ENCODE measurements at places on chromosomes 4 and X.

- no peak for DNase-seq
These were observed 8.9 kb downstream of the MTHFD2L start for GRCh38 chr4:74166818-74167217.

DNA sequence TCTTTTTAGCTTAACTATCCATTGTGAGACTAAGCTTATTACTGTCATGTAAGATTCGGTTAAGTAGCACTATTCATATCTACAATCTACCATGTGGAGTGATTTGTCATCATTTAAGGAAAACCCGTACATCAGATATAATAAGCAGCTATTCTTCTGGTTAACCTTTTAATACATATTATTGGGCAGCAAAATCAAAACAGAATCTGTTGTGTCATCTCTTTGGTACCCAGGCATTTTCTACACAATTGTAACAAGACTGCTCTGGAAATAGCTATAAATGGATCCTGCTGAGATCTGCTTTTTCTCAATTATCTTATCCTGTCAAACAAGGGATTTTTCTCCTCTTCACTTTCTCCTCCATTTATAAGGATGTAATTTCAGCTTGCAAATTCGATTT is 521.5 kb upstream of the MAGEB2 start:
- DNase-seq, result no peak

DNA sequence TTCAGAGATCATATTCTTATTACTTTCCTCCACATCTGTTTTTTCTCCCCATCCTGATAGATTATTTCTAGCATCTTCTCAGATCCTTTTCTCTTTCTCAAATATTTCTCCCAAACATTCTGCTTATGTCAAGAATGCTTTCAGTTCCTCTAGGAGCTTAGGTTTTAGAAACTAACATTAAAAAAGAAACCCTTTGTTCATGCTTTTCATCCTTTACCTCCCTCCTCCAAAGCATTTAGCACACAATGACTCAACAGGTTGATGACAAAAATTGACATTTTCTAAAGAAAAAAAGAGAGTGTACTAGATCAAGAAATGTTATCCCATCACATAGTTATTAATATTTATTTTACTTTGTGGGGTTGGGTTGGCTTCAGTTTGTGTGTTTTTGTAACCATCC is 16.5 kb upstream of the ALB start:
- DNase-seq, result no peak

- DNase-seq, result peak; percentile 52
These were observed 1.9 kb downstream of the UBL4A start for GRCh38 chrX:154484255-154485149.

GRCh38 chr4:57550198-57550597 is 440.0 kb upstream of the IGFBP7 start:
- no peak for DNase-seq

DNA sequence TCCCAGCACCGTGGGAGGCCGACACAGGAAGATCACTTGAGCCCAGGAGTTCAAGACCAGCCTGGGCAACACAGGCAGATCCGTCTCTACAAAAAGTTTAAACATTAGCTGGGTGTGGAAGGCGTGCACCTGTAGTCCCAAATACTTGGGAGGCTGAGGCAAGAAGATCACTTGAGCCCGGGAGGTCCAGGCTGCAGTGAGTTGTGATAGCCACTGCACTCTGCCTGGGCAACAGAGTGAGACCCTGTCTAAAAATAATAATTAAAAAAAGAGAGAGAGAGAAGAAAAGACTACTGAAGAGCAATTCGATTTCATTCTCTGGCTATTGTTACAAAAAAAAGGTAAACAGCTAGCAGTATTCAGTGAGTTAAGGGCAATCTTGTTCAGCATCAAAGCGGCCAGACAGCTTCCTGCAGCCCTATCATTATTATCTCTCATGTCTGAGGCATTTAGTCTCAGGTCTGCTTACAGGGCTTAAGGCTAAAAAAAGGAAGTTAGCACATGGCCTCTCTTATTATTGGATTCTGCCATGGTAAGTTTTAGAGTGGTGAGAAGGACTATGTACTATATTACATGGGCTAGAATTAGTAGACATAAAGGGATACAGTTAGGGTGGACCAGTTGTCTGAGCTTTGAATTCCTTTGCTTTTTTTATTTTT is 37.9 kb downstream of the ARHGEF6 start:
- no peak for DNase-seq

- DNase-seq, result no peak
These were observed 13.0 kb downstream of the NSDHL start for GRCh38 chrX:152843852-152844251.

DNA sequence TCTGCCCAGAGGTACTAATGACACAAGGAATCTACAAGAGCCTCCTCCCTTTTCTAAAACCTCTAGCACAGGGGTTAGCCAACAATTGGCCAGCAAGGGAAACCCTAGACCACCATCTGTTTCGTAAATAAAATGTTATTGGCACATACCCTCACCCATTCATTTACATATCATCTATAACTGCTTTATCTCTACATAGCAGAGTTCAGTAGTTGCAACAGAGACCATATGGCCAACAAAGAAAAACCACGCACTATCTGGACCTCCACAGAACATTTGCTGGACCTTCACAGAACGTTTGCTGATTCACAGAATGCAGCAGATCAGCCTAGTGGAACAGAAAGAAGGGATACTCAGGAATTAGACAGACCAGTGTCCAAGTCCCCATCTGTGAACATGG is 9.4 kb downstream of the SLC2A9 start:
- no peak for DNase-seq

DNA sequence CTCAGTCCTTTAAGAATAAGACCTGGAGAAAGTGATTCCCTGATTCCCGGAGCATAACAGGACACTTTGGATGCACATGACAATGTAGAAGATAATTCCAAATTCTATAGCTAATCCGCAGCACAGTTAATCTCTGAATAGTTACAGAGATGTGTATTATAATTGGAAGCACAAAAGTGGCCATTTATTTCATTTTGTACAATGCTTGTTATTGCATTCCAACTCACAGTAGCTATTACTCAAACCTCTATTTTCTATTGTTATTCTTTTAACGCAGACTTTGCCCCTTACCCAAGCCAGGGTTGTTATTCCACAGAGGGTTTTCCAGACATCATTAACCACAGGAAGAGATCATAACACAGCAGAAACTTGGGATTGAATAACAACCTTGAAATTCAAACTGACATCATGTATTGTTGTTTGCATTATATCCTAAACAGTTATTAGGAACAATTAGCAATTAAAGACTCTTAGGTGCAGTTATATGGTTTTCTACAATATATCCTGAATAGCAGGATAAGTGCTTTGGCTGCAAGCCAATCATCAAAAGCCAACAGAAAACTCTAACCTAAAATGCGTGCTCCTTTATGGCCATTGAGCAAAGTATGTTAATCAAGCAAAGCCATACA is 984.0 kb upstream of the TENM3 start:
- no peak for DNase-seq

DNA sequence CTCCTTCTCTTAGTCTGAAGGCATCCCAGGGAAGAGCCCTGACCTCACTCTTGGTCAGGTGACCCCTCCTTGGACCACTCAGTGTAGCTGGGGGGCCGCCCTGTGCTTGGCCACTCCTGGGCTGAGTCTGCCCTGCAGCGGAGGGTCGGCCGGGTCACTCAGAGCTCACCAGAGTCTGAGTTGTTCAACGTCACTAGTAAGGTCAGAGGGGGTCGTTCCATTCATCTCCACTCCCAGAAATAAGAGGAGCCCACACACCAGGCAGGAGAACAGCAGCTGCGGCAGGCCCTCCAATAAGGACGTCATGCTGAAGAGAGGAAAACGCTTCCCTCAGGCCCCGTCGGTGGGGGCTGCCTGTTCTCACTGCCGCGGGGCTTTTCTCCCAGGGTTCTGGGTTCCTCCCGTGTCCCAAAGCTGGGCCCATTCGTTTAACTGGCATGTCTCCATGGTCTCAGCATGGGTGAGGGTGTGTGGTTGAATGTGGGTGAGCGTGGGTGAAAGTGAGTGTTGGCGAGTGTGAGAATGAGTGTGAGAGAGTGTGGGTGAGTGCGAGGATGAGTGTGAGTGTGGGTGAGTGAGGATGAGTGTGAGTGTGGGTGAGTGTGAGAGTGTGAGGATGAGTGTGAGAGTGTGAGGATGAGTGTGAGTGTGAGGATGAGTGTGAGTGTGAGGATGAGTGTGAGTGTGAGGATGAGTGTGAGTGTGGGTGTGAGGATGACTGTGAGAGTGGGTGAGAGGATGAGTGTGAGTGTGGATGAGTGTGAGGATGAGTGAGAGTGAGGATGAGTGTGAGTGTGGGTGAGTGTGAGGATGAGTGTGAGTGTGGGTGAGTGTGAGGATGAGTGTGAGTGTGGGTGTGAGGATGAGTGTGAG is 47.7 kb downstream of the ING2 start:
- DNase-seq, result no peak

GRCh38 chr4:113908829-113909228 is 70.6 kb downstream of the ARSJ start:
- no peak for DNase-seq

- no peak for DNase-seq
These were observed 36.8 kb upstream of the IRF2 start for GRCh38 chr4:184511156-184511555.

DNA sequence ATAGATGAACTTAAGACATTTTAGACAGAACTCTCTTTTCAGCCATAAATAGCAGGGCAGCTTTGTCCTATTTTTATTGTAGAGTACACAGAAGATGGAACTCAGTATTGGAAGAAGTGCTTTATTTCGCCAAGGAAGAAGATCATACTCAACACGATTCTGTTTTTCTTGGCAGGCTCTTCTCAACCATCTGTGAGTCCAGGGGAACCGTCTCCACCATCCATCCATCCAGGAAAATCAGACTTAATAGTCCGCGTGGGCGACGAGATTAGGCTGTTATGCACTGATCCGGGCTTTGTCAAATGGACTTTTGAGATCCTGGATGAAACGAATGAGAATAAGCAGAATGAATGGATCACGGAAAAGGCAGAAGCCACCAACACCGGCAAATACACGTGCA is 37.6 kb downstream of the KIT start:
- DNase-seq, result no peak
